ENCODE measurements at places on chromosomes 12 and 14.

- no peak for DNase-seq
These were observed 197.3 kb upstream of the CPNE8 start for GRCh38 chr12:39102474-39103209.

DNA sequence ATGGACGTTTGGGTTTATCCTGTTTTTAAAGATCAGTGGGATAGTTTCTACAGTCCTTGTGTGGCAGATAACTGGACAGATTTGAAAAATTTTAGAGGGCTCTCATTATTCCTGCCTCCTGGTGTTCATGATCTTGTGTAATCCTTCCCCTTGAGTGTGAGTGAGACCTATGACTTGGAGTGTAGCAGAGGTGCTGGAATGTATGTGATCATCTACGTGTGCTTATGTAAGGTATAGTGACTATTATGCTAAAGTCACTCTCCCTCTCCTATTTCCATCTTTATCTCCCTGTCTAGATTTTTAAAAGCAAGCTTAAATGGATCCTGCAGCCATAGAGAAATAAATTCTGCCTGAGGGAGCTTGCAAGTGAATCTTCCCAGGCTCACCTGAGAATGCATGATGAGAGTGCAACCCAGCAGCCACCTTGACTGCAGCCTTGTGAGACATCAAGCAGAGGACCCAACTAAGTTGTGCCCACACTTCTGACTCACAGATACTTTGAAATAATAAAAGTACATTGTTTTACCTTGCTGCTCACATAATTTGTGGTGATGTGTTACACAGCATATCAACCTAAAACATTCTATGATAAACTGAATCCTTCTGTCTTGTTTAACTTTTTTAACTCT, 3.2 kb upstream of the OLR1 start:
- DNase-seq = no peak

GRCh38 chr14:104175041-104175440, 36.7 kb downstream of the KIF26A start:
- DNase-seq = no peak

GRCh38 chr12:127761880-127762279, 505.1 kb upstream of the TMEM132C start:
- DNase-seq = no peak

DNA sequence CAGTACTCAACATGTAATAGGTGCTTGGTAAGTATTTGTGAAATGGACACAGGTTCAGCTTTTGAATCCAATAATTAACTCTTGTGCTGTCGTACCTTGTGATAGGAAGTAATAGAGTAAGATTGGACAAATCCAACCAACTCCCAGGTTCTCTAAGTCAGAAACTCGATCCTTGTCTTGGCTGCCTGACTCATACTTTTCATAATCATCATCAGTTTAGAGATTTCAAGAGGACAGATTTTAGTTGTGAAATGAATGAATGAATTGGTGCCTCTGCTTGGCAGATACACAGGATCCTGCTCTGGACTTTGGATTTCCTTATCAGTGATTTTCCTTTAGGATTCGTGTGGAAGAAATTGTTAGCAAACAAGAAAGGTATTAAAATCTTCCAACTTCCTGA, 1145.2 kb downstream of the AACS start:
- no peak for DNase-seq

DNA sequence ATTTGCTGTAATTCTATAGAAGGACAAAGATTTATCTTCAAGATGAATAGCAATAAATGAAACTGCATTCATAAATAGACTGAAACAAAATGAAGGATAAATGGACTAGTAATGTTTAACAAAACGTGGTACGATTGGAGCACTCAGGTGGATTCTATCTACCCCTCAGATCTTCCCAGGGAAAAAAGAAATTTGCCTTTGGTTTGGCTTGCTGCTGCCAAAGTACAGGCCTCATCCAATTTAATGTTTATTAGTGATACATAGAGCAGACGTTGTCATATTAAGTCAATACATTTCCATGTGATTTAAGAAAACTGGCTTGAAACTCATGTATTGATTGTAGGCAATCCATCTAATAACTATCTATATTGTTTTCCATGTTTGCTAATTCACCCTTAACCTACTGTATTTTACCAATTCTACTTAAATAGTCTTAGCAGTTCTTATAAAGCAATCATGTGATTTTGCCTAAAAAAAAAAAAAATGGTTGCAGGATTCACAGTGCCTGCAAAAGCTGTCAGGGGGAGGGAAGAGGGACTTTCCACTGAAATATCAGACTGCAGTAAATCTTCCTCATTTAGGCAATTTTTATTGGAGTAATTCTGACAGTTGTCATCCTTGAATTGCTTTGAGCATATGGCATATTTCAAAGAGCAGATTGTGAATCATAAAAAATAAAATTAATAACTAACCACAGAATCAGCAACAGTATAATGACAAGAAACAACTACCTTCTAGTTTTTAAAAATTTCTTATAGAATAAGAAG, 242.2 kb upstream of the NPAS3 start:
- DNase-seq = no peak

GRCh38 chr14:77275601-77276017, 4.6 kb upstream of the NGB start:
- no peak for DNase-seq

DNA sequence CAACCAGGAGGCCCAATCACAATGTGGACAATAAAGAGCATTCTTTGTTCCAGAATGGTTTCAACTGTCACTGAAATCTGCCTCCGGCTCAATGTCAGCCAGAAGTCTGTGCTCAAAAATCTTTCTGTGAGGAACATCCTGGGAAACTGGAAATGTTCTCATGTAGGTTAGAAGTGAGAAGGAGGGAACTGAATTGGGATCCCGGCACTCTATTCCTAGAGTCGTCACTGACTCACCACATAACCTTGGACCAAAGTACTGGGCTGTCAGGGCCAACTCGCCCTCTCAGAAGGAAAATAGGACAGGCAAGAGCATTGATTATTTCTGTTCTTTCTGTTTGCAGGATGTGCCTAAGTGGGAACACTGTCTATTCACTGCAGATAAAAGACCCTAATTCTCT, 57.6 kb downstream of the PRKAB1 start:
- DNase-seq = no peak

DNA sequence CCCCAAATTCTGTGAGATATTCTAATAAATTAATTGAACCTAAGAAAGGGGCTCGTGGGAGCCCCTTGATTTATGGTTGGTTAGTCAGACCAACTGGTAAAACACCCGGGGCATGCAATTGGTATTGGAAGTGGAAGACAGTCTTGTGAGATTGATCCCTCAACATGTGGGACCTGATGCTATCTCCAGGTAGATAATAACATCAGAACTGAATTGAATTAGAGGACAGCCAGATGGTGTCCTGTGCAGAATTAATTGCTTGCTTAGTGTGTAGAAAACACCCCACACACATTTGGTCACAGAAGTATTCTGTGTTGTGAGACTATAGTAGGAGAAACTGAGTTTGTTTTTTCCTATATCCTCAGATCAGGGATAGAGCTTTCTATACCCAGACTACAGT, 22.0 kb downstream of the PYROXD1 start:
- DNase-seq = no peak

DNA sequence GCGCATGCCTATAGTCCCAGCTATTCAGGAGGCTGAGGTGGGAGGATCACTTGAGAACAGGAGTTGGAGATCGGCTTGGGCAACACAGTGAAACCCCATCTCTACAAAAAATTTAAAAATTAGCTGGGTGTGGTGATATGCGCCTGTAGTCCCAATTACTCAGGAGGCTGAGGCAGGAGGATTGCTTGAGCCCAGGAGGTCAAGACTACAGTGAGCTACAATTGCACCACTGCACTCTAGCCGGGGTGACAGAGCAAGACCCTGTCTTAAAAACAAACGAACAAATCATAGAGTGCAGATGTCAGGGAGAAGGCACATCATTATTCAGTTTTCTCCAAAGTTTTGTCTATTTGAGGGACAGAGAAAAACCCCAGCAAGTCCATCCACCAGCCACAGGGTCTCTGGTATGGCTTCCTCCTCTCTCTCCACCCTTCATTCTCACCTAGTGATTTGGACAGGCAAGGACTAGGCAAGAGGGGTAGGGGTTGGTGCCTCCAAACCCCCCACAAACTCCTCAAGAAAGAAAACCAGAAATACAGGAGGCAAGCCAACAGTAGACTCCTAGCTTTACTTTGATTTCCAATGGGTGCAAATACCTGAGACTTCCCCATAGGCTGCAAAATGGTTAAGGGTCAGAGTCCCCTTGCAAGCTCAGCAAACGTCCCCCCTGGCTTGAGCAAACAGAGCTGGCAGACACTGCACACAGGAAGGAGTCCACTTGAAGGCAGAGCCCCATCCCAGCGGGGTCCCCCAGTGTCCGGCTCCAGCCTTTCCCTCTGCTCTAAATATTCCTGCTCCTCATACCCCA, 26.5 kb upstream of the RPLP0 start:
- no peak for DNase-seq

DNA sequence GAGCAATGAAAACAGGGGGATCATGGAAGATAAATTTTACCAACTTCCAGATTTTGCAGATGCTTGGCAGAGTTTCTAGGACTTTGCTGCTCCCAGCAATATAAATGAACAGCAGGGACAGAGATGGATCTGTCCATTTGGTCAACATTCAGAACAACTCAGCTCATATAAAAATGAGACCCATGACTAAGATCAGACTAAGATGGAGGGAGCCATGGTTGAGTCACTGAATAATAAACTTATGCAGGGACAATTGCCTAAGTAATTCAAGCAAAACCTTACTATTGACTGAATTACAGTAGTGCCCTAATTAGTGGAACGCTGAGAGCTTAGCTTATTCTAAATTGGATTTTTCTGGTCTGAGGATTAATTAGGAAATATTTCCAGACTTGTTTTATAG, 205.1 kb downstream of the SLC5A8 start:
- DNase-seq = no peak

- no peak for DNase-seq
These were observed 13.6 kb downstream of the CCDC198 start for GRCh38 chr14:57480051-57480450.

DNA sequence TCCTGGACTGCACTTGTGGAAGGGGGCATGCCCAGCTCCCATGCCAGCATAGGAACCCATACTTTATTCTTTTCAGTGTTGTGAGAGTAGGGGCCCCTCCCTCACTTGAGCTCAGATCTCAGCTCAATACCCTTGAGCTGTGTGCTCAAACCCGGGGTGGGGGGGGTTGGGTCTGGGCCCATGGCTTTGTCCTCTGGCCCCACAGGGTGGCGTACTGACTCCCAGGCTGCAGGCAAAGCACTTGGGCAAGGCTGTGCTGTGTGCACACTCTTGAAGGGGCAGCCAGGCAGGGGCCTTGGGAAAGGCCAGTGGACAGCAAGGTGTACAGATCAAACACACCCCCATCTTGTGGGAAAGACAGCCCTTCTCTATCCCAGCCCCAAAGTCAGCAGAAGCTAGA, 81.8 kb downstream of the WIF1 start:
- DNase-seq = no peak

DNA sequence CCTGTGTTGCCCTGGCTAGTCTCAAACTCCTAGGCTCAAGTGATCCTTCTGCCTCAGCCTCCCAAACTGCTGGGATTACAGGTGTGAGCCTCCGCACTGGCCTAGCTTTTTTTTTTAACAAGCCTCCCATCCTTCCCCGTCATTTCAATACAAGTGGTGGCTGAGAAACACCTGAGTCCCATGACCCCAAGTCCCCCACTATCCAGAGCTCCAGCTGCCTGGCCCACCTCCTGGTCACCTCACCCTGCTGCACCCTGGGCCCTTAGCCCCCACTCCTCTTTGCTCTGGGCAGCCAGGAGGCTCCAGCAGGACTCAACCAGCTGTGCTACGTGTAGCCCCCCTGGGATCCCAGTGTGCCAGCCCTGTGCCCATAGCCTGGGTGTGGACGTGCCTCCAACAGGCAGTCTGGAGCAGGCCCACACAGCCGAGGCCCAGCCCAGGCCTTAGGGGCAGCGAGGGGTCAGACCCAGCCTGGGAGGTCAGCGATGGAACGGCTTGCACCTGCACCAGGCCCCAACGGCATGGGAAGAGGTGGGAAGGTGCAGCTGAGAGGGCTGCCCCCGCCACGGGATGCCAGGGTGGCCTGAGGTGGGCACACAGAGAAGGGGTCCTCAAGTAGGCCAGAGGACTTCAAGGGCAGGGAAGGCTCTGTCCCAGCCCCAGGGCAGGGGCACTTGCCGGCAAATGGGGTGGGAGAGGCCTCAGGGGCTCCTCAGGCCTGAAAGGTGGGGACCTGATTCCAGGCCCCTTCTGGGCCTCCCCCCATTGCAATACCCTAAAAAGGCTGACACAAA, 6.5 kb downstream of the AHNAK2 start:
- no peak for DNase-seq

- no peak for DNase-seq
These were observed 17.4 kb downstream of the FMNL3 start for GRCh38 chr12:49689785-49690184.

GRCh38 chr12:65308601-65309071, 30.2 kb downstream of the MSRB3 start:
- DNase-seq = no peak

DNA sequence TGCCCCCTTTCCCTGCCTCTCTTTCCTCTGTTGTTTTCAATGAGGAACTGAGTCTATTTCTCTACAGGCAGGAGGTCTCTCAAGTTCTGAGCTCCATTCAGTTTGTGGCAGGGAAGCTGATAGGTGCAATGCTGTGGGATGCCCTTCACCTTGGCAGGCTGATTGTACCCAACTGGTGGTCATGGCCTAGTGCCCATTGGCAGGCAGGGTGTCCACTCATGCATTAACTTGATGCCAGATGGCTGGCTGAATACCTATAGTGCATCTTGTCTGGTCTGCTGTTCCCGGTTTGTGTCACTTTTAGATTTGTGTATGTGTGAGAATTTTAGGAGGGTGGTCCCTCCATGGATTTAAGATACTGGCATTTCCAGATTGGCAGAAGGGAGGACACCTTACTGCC, 20.0 kb upstream of the ITGA5 start:
- DNase-seq = no peak

DNA sequence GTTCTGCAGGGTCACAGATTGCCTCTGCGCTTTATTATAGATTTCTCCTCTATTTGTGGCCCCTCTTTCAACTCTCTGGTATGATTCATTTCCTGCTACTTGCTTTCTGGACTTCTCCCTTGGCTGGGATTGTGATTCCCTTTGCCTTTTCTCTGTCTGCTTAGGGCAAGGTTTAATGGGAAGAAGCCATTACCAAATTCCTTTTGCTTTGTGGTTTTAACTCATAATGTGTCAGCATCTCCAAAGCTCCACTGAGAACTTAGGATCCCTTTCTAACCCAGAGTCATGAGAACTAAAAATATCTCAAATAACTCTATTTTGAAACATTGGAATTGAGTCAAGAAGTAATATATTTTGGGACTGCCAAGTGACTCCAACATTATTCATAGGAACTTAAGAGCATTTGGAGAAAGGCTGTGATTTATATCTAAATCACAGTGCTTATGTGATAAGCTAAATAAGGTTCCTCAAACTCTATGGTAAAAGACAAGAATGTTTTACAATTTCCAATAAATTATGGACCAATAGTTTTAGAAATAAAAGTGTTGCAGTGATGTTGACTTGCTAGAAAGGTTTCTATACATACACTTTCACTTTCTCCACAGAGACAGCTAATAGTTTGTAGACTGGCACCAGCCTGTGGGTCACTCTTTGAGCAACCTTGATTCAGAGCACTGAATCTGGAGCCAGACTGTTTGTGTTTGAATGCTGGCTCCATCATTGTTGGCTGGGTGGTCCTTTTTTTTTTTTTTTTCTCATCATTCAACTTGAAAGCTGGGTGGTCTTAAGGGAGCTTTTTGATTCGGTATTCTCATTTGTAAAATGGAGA, 93.9 kb downstream of the DACT1 start:
- DNase-seq = no peak

Data from stimulated activated CD4-positive, alpha-beta T cell treated with anti-CD3 and anti-CD28 coated beads, Interleukin-4, amount 100 ng/mL, for 48 hours (primary cell).